ENCODE measurements at places on chromosomes 5 and 9.

GRCh38 chr5:154296525-154297159 is 106.1 kb downstream of the GALNT10 start:
- no peak for DNase-seq

GRCh38 chr5:134453016-134453415 is 41.3 kb upstream of the CDKN2AIPNL start:
- DNase-seq: no peak

DNA sequence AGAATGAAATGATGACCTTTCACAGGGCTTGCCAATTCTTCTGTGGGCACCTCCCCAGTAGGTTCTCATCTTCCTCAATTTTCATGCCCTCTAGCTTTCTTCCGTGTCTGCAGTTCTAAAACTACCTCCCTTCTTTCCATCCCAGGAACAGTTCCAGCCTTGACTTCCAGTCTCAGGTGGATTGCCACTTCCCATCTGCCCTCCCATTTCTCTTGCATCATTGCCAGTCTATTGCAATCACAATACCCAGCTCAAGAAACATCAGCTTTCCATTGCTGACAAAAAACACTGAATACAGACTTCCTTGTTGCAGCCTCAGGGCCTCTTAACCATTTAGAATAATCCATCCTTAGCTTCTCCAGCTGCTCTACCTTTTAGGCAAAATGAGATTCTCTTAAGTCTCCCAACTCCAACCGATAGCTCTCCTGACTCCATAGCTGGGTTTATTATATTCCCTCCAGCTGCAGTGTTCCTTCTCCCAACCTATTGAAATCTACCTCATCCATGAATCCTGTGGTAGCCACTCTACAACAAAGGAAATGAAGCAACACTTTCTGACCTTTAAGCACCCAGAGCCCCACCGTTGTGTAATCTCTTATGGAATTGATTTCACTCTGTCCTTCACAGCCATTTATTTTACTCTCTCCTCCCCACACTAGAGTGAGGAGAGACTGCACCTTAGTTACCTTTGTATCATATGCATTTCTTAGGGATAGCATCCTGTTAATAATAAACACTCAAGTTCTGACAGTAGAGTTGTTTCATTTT is 75.6 kb upstream of the PCA3 start:
- DNase-seq: no peak

GRCh38 chr9:3962496-3962895 is 337.4 kb downstream of the GLIS3 start:
- no peak for DNase-seq

DNA sequence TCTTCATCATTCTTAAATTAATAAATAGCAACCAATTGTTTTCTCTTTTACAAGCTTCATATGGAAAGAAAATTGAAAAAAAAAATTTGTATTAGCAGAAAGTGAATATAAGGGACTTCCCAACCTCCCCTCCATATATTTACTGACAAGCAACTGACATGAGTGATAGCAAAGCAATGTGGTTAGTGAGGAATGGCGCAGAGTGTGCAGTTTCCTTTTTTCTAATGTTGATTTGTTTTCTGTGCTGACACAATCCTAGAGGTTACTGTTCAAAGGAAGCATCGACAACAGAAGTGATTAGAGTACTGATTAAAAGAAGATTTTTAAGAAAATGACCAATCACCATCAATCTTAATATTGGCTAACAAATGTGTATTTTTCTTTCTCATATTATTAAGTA is 1.7 kb upstream of the PTGER4 start:
- no peak for DNase-seq

GRCh38 chr5:36301858-36302603 is at the start of gene RANBP3L:
TSS of gene RANBP3L (minus strand) at chr5:36301902. CDS start at chr5:36301416, 486 bp downstream.
- DNase-seq: no peak

DNA sequence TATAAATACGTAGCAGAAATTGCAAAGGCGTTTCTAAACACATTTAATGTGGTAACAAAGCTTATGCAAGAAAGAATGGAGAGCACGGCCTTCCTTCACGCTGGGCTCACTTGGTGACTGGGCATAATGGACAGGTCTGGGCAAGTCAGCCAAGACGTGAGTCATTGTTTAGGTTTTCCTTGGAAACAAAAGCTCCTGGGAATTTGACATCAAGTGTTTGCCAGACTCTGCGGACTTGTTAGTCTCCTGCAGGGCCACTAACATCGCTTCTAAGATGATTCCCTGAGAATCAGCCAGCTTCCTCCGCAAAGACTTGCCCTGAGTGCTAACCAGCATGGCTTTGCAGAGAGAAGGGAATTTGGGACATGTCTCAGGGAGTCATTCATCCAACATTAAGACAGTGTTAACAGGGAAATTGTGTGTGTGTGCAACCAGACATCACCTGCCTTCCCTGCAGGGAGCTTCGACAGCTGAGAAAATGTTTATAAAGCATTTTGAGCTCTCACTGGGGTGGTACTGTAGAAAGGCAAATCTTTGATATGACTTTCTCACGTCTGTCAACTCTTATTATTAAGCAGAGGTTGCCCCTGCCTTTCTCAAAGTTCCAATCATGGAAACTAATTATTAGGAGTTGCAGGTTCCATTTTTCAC is 182.5 kb downstream of the NTRK2 start:
- DNase-seq: no peak

DNA sequence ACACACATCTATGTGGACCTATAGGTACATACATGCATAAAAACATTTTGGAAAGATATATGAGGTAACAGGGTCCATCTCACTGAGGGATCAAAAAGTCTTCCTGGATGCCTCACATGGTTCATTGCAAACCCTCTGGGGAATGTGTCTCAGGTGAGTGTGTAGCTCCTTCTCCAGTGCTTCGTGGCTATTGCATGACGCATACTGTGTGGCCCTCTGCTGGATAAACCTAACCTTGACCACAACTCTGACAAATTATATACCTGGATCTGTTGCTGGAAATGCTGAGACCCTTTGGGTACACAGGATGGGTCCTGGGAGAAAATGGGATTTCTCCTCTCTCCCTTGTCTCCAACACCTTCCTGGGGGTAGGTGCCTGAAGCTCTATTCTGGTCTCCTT is 91.9 kb downstream of the JAKMIP2 start:
- no peak for DNase-seq

DNA sequence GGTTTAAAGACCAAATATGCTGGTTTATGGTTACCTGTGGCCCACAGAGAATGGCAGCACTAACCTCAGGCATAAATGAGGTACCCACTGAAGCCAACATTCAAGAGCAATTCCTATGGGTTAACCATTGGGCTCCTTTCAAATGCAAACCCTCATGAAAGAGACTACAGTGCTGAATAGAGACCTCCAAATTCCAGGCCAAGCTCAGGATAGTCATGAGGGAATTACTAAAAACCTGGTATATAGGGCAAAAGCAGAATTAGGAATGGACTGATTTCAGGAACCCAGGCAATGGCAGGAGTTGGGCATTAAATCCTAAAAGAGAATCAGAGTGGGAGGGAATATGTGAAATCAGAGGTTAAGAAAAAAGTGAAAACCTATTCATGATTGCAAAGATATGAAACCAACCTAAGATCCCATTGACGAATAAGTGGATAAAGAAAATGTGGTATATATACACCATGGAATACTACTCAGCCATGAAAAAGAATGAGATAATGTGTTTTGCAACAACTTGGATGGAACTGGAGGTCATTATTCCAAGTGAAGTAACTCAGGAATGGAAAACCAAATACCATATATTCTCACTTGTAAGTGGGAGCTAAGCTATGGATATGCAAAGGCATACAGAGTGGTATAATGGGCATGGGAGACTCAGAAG is 51.6 kb downstream of the PDCD1LG2 start:
- DNase-seq: no peak

DNA sequence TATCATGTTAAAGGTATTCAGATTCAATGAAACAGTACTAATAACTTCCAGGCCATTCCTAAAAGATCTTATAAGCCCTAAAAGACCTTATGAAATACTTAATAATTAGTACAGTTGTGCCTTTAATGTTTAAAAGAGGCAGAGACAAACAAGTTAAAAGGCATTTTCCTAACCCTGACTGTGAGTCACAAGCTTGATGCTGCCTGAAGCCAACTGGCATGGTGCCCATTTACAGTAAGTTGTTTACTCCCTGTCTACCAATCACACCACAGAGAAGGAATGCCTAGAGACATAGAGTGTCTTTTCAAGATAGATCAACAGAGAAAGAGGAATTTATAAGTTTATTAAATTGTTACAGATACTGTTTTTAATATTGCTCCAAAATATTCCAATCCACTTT is 47.8 kb downstream of the NR3C1 start:
- DNase-seq: peak; percentile 68

GRCh38 chr5:95029569-95030366 is 255.1 kb downstream of the MCTP1 start:
- no peak for DNase-seq

DNA sequence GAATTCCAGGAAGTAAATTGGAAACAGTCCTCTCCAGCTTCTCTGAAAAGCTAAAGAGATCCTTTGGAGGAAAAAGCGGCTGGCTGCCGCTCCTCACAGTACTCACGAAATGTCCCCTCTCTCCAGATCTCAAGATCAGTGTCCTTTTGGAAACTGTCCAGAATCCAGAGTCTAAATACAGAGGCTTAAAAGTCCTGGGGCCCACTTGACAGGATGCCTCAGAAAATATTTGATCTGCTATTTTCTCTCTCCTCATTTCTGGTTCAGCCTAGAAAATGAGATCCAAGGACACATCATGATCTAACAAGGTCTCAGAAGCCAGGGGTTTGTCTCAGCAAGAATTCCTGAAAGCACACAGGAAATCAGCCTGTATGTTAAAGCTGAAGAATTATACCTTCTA is 7.2 kb downstream of the C1QTNF2 start:
- DNase-seq: no peak

DNA sequence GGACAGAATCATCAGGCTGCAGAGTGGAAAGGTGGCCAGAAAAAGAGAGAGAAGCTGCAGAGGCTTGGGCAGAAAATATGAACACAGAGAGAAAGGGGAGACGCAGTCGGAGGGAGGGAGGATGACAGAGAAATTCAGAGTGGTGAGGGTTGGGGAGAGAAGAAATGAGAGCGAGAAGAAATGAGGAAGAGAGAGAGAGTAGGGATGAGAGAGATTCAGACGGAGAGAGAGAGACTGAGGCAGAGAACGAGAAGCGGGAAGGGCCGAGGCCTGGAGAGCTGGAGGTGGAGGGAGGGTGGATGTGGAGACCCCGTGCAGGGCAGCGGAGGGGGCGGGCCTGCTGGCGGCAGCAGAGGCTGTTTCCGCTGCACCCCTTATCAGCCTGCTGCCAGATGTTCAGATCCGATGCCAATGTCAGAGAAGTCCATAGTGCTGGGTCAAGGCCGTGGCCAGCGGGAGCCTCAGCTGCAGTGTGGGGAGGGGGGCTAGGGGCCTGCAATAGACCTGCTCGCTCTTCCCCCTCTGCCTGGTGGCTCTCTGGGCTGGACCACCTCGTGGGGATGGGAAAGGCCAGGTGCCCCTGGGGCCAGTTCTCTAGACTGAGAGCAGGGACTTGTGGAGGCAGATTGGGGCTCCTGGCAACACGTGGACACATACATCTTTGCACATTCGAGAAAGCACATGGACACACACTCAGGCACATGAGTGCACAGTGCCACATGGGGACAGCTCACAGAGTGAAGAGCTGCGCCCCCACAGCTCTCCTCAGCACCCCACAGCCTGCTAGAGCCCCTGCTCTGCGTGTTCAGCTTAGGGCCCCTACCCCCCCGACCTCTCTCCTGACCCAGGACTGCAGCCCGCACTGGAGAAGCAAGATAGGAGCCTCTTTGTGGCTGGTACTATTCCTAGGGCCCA is 4.9 kb upstream of the NR5A1 start:
- no peak for DNase-seq

- DNase-seq: no peak
Observed at GRCh38 chr9:126519660-126520420, 93.9 kb upstream of the LMX1B start.

DNA sequence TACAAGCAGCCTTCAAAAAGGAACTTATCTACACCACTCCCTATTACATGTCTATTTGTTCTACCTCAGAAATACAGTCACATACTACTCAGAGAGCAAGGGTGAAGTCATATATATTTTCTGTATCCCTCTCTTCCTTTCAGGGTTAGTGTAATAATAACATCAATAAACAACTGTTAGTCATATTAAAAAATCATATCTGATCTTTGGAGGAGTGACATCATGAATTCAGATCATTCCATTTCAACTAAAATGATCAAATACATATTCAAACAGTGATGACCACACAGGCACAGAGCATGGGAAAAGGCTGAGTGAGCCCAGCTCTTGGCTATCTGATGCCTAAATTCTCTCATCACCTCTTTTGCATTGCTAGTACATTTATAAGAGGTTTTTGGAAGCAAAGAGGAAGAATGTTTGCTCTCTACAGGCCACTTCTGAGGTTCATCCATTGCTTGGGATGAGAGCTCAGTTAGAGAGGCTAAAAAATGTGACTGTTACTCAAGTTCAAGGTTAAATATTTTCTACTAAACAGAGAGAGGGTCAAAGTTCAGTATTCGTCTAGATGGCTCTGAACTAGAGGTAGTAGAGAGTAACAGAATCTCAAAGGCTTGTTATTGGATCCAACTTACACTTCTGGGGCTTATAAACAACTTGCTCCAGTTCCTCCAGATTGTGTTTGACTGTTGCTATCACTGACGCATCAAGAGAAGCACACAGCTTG is 39.0 kb downstream of the RIGI start:
- no peak for DNase-seq
